ENCODE measurements at places on chromosomes 5 and 9. TPM values are rescaled to one million over a fixed set of nuclear protein-coding genes. Genes with fewer than 3 reads are reported as not detected.

GRCh38 chr5:124474528-124475215, 271.8 kb downstream of the ZNF608 start:
- DNase-seq: no peak

Gene OR1Q1
- polyA plus RNA-seq: not detected

Gene NR5A1
- polyA plus RNA-seq: 0.15 TPM

- DNase-seq: no peak
Observed at GRCh38 chr5:154098465-154098864, 59.7 kb downstream of the MFAP3 start.

- no peak for DNase-seq
Observed at GRCh38 chr5:133783481-133783880, 171.1 kb upstream of the FSTL4 start.

GRCh38 chr5:122844136-122844909, 1.1 kb upstream of the SNX24 start:
- DNase-seq: no peak

DNA sequence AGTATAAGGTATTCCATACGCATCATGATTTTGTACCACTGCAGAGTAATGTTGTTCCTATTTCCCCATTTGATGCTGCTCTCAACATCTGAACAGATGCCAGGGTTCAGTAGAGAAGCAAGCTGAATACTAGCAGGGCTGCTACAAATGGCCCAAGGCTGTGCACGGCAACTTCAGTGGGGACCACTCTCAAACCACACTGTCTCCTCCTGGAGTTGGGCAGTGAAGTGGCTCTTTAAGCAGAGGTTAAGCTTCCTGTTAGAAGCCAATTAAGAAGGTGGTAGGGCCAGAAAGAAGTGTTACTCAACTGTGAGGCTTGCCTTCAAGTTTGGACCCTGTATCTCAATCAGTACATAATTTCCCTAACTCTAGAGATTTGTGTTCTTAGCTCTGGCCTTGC, 32.0 kb downstream of the TMEM245 start:
- DNase-seq: no peak

Gene GADD45G
- polyA plus RNA-seq: 125 TPM

Gene GPR107
- 12.2 TPM for polyA plus RNA-seq

GRCh38 chr5:115160975-115161475, 8.7 kb downstream of the TRIM36 start:
- no peak for DNase-seq

DNA sequence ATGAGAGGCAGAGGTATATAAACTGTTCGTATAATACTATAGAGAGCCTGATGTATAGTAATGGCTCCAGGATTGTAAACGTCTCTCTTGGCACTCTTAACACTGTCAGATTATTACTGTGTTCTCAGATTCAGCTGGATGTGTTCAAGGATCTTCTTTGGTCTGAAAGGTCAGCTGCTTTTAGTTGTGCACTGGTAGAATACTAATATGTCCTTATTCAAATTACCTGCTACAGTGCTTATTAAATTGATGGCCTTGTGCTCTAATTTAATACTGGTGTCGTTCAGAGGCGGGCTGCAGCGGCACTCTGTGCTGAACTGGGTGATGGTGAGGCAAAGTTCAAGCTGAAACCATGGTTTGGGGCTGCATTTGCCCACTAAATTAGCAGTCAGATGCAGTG, 216.7 kb upstream of the ARRDC3 start:
- no peak for DNase-seq

Gene GIN1
- 7.1 TPM for polyA plus RNA-seq

DNA sequence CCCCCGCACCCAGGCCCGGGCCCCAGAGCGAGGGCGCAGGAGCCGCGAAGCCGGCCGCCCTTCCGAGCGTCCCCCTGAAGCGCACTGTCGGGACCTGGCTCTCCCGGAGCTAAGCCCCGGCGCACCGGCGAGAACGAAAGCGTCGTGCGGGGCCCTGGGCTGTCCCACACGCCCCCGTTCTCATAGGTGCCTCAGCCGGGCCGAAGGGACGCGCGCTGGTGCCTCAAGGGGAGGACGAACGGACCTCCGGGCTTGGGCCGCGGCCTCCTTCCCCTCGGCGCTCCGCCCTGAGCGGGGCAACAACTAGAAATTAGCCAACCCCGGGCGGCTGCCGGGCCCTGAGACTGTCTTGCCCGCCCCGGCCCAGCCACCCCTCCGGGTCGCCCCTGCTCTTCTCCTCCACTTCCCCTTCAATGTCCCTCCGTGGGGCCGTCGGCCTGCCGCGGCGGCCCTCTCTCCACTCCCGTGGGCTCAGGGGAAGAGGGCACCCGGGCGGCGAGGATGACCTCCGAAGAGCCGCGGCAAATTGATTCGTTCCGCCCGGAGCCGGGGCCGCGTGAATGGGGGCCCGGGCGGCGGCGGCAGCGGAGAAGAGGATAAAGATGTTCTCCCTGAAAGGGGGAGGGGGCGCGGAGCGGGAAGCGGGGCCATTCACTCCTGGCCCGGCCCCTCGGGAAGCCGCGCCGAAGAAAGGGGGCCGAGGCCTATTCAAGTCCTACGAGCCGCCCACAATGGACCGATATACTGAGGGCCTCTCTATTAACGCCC, 3.5 kb upstream of the PRDM12 start:
- DNase-seq: no peak

Gene DCANP1
- not detected for polyA plus RNA-seq
